ENCODE measurements at places on chromosomes 2 and 18.
A peak's percentile ranks its signal among the peaks of the same experiment; 100 is the strongest.

- DNase-seq: no peak
Observed at GRCh38 chr2:176167398-176167797, 10.3 kb downstream of the HOXD3 start.

DNA sequence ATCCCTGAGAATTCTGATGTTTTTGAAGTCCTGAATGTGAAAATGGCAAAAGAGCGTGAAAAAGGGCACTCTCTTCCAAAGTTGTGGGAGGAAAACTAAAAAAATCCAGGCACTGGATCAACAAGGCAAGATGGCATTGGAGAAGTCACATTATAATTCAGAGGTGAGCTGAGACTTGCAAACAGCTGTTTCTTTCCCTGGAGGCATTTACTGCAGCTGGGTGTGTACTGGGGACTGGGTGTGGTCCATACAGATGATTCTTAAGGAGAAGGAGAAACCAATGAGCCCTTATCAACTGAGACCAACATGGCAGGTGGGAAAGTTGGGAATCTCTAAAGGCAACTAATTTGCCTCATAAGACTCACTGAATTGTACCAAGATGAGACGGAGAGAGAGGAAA, 313.9 kb downstream of the TRIB2 start:
- DNase-seq: no peak

- no peak for DNase-seq
Observed at GRCh38 chr2:197079832-197080555, 153.5 kb upstream of the PGAP1 start.

- no peak for DNase-seq
Observed at GRCh38 chr18:31156821-31157763, 5.6 kb downstream of the DSC1 start.

DNA sequence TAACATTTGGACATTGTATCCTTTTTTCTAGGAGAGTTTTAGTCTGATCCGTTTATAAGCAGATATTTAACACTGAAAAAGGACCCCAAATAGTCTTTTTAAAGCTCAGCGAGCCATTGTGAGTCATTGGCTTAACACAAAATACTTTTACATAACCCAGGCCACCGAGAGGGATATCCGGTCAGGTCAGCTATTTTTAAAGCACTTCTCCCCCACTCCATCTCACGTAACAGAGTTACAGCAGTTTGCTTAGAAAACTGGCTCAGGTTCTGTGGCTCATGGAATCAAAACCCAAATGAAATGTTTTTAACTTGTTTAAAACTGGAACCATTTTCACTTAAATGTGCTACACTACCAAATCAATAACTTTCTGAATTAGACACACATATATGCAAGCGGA, 23.9 kb downstream of the COL4A3 start:
- peak; percentile 30 for DNase-seq

- DNase-seq: peak; percentile 11
Observed at GRCh38 chr18:37483221-37483971, 82.2 kb downstream of the CELF4 start.

GRCh38 chr2:14292964-14293363, 339.6 kb upstream of the LRATD1 start:
- DNase-seq: no peak

DNA sequence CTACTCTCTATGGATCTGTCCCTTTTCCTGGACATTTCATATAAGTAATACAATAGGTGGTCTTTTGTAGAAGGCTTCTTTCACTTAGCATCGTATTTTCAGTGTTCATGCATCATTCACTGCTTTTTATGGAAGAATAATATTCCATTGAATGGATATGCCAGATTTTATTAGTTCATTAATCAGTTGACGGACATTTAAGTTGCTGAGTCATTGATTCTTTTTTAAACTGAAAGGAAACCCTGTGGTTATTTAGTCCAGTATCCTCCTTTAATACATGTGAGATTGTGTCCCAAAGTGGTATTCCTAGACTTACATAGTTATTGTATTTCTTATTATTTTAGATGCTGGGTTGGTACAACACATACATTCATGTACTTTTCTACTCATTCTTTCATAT, 162.1 kb upstream of the UNC80 start:
- DNase-seq: no peak

DNA sequence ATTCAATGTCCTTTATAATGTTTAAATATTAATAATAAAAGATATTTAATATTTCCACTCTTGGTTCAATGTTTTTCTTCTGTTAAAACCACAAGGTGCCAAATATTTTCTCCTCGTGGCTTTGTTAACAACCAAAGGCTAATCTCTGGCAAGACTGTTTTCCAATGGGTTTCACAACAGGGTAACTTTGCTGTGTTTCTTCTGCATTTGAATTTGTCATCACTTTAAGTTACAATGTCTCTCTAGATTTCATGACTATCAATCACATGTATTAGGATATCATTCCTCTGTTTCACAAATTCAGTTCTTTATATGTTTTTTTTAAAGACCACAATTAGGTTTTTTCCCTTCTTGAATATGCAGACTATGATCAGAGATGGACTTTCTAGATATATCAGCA, 469.8 kb upstream of the ACVR2A start:
- DNase-seq: no peak

Measured in A549 (cell line).